ENCODE measurements at places on chromosomes 3 and 15. TPM values are rescaled to one million over a fixed set of nuclear protein-coding genes. Genes with fewer than 3 reads are reported as not detected.

NECTIN3 gene
- 11.1 TPM for polyA plus RNA-seq

TMC3 gene
- polyA plus RNA-seq, result not detected

SETD2 gene
- 16.2 TPM for polyA plus RNA-seq

C3orf38 gene
- polyA plus RNA-seq, result 24.9 TPM

BUB1B gene
- polyA plus RNA-seq, result 10.2 TPM

GRCh38 chr3:23240171-23240785, 37.2 kb downstream of the UBE2E2 start:
- H3K4me1 ChIP-seq, result 0 out of 2 replicates have a peak, but pooled peaks cover 3% of the 10 kb centered on the region
- DNase-seq, result no peak
- H3K27me3 ChIP-seq, result no peaks in the 10 kb centered on the region

DNA sequence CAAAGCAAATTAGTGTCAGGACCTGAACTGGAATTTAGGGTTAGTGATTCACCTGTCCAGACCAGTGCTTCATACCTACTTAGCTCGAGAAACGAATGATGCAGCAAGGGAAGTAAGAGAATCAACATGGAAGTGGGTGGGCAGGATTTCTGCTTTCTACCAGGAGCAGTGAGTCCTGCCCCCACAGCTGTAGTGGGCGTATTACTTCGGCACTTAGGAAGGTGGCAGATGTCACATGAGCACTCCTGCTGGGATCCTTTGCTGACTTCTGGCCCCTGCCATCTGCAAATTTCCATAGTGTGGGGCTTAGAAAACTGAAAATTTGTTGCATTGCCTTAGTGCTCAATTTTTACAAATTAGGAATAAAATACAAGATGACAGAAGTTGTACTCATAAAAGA, 31.2 kb downstream of the RYR3 start:
- H3K36me3 ChIP-seq, result no peaks in the 10 kb centered on the region
- peaks cover 13% of the 10 kb centered on the region for H3K27me3 ChIP-seq
- H3K4me1 ChIP-seq, result no peaks in the 10 kb centered on the region
- no peak overlapping the region for H3K4me3 ChIP-seq
- H3K27ac ChIP-seq, result no peak overlapping the region

GRCh38 chr3:136982520-136983138, 24.8 kb downstream of the IL20RB start:
- peaks cover 29% of the 10 kb centered on the region for H3K4me1 ChIP-seq
- H3K27me3 ChIP-seq, result no peaks in the 10 kb centered on the region
- no peak for DNase-seq

GRCh38 chr3:49903451-49904424, at the start of gene MST1R:
Gene MST1R (minus strand): TSS chr3:49903873. CDS start chr3:49903609, 264 bp downstream.
- H3K27me3 ChIP-seq, result no peaks in the 10 kb centered on the region
- H3K36me3 ChIP-seq, result no peaks in the 10 kb centered on the region
- no peak within 1 kb of the TSS for H3K27ac ChIP-seq
- peak; percentile 74 for DNase-seq
- peak within 1 kb of the TSS; percentile 62 for H3K4me3 ChIP-seq

DNA sequence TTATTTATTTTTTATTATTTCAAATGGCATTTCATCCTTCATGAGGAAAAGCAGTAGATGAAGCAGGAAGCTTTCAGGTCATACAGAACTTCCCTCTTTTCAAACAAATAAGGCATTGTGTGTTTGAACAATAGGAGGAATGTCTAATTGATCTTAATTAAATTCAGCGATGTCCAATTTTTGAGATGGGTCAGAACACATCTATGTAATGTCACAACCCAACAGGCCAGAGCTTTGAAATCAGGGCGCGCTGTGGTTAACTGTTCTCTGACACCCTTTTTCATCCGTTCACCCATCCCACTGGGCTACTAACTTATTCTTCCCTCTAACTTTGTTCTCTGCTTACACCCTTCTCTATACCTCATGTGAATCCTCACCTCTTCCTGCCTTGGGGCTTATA, 510.5 kb downstream of the FOXP1 start:
- DNase-seq, result no peak
- H3K36me3 ChIP-seq, result no peaks in the 10 kb centered on the region
- no peaks in the 10 kb centered on the region for H3K27me3 ChIP-seq

DNA sequence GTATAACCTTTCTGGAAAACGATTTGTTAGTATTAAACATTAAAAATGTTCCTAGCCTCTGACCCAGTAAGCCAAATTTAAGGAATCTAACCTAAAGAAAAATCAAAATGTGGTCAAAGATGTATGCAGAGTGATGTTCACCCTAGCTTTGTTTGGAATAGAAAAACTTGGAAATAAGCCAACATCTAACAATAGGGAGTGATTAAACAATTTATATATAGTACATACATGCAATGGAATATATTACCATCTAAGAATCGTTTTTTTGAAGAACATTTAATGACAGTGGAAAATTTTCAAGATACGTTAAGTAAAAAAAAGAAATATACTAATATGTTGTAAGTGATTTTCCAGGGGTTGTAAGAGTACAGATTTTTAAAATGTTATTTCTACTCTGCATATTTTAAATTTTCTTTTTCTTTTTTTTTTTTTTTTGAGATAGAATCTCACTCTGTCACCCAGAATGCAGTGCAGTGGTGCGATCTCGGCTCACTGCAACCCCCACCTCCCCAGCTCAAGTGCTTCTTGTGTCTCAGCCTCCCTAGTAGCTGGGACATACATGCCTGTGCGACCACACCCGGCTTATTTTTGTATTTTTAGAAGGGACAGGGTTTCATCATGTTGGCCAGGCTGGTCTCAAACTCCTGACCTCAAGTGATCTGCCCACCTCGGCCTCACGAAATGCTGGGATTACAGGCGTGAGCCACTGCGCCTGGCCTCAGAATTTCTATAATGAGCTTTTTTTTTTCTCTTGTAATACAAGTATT, 54.9 kb downstream of the ANP32A start:
- H3K36me3 ChIP-seq, result no peaks in the 10 kb centered on the region
- H3K27me3 ChIP-seq, result peaks cover 6% of the 10 kb centered on the region
- no peak overlapping the region for H3K4me3 ChIP-seq
- H3K4me1 ChIP-seq, result no peaks in the 10 kb centered on the region
- no peak for DNase-seq

DNA sequence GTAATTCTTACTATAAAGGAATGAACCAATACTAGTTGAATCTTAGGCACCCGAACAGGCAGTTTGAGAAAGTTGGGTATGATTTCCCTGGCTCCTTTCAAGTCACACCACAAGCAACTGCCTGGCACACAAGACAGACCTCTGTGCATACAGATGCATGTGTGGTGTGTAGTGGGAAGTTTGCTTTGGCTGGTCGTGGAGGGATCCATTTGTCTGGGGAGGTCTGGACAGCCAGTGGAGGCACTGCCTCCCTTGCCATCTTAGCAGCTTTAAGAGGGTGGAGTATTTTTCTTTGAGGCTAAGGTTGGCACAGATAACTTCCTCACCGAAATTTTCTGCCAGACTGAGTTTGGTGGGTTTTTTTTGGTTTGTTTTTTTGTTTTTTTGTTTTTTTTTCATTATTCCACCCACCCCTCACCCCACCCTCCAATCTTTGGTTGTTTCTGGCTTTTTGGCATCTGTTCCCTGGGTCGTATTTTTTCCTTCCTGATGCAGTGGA, 97.1 kb downstream of the TMEM212 start:
- DNase-seq, result no peak
- no peaks in the 10 kb centered on the region for H3K27me3 ChIP-seq
- no peak overlapping the region for H3K4me3 ChIP-seq
- H3K4me1 ChIP-seq, result no peaks in the 10 kb centered on the region
- no peak overlapping the region for H3K27ac ChIP-seq

- no peak overlapping the region for H3K4me3 ChIP-seq
- H3K27me3 ChIP-seq, result no peaks in the 10 kb centered on the region
- DNase-seq, result peak; percentile 86
- H3K36me3 ChIP-seq, result no peaks in the 10 kb centered on the region
- peak overlapping the region; percentile 48 for H3K27ac ChIP-seq
- H3K4me1 ChIP-seq, result peaks cover 31% of the 10 kb centered on the region
Observed at GRCh38 chr3:106609666-106610301, 741.0 kb upstream of the CBLB start.

- H3K4me3 ChIP-seq, result no peak overlapping the region
- H3K36me3 ChIP-seq, result peaks cover 14% of the 10 kb centered on the region
- no peak overlapping the region for H3K27ac ChIP-seq
- H3K27me3 ChIP-seq, result no peaks in the 10 kb centered on the region
- H3K4me1 ChIP-seq, result peaks cover 10% of the 10 kb centered on the region
Observed at GRCh38 chr3:16468002-16468335, 45.5 kb downstream of the RFTN1 start.

- DNase-seq, result peak; percentile 99
- H3K4me1 ChIP-seq, result peaks cover 30% of the 10 kb centered on the region
- peak overlapping the region; percentile 37 for H3K4me3 ChIP-seq
- no peaks in the 10 kb centered on the region for H3K36me3 ChIP-seq
Observed at GRCh38 chr3:67647390-67647878, 7.0 kb downstream of the SUCLG2 start.

DNA sequence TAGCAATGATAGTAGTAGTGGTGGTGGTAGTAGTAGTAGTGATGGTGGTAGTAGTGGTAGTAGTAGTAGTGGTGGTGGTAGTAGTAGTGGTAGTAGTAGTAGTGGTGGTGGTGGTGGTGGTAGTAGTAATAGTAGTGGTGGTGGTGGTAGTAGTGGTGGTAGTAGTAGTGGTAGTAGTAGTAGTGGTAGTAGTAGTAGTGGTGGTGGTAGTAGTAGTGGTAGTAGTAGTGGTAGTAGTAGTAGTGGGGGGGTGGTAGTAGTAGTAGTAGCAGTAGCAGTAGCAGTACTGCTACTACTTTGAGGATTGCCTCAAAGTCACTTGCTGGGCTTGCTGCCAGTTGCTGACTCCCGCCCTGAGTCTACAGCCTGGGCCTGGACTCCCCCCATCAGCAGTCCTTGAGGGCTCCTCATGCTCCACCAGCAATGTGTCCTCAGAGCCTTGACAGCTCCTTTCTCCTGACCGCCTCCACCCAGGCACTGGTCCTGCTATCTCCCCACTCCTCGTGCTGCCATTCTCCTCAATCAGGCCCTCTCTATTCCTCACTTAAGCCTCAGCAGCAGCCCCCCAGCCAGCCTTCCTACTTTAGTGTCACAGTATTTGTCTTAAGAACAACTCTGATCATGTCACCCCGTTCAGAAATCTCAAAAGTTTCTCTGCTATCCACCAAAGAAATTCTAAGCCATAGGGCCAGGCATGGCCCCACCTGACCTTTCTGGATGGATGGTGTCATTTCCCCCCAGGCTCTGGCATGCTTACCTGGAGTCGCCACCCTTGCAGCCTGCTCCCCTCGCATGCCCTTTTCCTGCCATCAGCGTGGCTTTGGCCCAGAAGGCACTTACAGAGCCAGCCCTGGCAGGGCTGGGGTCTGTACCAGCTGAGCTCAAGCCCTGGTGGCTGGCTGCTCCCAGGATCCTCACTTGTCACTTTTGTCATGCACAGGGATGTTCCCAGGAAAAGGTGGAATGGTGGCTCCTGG, 45.6 kb downstream of the DLEC1 start:
- peak; percentile 67 for DNase-seq
- H3K4me3 ChIP-seq, result no peak overlapping the region
- no peaks in the 10 kb centered on the region for H3K36me3 ChIP-seq
- H3K4me1 ChIP-seq, result no peaks in the 10 kb centered on the region

DNA sequence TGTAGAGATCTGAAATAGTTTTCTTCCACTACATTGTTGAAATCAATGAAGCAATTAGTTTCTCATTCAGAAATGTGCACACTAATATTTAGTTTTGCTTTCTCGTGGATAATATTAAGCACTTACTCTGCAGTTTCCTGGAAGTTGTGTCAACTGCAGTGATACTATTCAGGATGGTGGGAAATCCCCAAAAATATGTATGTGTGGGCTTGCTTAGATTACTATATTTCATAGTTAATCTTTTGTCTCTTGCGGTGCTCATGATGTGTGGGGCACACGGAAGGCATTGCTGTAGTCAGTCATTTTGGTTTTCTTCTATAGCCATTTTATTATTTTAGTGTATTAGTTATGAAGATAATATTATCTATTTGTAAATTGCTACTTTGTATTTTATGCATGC, 19.7 kb downstream of the RAB11A start:
- no peak for DNase-seq
- no peaks in the 10 kb centered on the region for H3K4me1 ChIP-seq
- H3K36me3 ChIP-seq, result peaks cover 42% of the 10 kb centered on the region
- no peak overlapping the region for H3K4me3 ChIP-seq

DNA sequence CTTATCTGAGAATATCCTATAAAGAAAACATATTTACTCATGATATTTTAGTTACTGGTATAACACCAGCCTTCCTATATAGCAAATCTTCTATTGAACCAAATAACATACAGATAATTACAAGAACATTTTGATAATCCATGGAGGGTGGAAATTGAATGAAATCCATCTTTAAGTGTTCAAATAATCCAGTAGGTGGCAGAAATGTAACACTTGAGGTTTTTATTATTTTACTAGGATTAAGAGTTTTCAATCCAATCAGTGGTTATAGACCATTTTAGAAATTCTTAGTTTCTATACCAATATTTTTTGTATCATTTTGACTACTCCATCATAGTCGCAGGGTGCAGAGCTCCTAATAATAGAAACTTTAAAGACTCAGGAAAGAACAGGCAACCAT, 101.9 kb upstream of the KCNH8 start:
- DNase-seq, result no peak
- H3K27me3 ChIP-seq, result no peaks in the 10 kb centered on the region
- no peak overlapping the region for H3K4me3 ChIP-seq

DNA sequence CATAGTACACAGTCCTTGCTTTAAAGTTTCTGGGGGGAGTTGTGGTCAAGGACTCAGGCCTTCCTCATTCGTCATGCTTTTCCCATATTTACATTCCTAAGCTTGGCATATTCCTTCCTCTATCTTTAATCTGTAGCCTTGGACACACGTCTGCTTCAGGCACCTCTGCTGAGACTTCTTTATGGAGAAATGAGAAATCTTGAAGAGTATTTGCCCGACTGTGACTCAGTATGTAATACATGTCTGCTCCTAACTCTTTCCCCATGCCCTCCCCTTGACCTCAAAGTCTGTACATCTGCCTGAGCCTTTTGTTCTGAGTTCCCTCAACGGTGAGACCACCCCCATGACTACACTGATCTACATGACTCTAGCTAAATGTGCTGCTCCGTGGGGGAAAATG, 246.1 kb downstream of the SI start:
- no peaks in the 10 kb centered on the region for H3K36me3 ChIP-seq
- no peak overlapping the region for H3K4me3 ChIP-seq
- H3K4me1 ChIP-seq, result no peaks in the 10 kb centered on the region
- DNase-seq, result no peak

DNA sequence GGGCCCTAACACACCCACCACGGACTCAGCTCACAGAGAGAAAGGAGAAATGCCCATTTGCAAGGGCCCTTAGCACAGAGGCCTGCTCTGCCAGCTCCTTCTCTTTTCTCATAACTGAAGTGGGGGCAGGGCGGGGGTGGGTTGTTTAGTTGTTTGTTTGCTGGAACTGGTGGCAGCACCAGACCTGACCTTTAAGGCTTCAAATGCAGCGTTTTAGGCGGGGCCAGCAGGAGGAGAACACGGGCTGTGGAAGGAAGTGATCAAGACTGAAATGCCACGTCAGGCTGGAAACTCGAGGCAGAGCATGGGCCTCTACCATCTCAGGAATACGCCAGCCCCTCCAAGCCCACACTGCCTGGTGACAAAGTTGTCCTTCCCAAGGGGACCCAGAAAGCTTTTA, 9.3 kb downstream of the CACNA2D2 start:
- no peak overlapping the region for H3K4me3 ChIP-seq
- no peak overlapping the region for H3K27ac ChIP-seq
- no peaks in the 10 kb centered on the region for H3K36me3 ChIP-seq
- H3K4me1 ChIP-seq, result no peaks in the 10 kb centered on the region
- DNase-seq, result no peak

GRCh38 chr15:69320977-69321554, 22.4 kb downstream of the PAQR5 start:
- no peaks in the 10 kb centered on the region for H3K4me1 ChIP-seq
- no peak overlapping the region for H3K4me3 ChIP-seq
- no peak overlapping the region for H3K27ac ChIP-seq
- H3K36me3 ChIP-seq, result no peaks in the 10 kb centered on the region
- DNase-seq, result no peak
